Brain microvascular endothelial cell (primary cell): ENCODE measurements at places on chromosomes 6 and 20.

DNA sequence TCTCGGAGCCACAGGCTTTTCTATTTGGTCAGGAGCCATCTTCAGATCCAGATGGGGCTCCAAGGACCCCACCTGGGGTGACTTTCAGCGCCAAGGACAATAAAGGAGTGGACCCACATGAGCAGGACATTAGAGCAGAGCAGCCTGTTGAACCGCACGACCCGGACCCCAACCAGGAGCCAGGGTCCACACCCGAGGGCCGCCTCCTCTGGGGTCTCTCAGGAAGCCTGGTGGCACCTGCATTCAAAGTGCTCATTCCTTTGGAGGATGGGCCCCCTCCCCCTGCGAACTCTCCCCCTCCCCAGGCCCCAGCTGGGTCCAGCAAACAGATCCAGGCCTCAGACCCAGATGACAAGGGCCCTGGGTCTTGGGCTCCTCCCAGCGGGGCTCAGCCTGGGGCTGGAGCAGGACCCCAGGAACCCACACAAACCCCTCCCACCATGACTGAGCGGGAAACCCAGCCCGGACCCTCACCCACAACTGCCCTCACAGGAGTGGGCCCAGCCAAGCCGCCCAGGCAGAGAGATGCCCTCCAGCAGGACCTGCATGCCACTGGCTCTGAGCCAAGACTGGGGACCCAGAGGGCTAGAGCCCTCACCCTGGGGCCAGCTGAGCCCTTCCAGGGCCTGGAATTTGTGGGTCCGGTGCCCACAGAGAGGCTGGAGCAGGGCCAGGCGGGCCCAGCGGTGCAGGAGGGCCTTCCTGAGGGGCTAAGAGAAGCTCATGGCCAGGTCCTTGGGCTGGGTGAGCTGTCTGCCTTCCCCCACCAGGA is 23.9 kb downstream of the RAB44 start:
- no peak for DNase-seq

DNA sequence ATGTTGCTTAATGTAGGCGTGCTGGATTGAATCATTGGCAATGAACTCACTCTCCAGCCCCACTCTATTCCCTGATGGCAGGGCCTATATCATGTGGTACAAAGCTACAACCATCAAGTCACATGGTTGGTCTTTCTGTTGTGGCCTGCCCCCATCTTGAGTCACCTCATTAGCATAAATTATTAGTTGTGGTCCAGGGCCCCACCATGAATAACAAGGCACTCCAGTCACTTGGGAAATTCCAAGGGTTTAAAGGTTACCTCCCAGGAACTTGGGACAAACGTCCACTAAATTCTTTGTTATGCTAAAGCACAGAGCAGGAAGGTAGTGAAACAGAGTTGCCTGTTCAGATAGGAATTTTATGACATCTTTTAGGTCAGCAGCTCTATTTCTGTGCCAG is 193.7 kb downstream of the SLC35F1 start:
- DNase-seq: peak; percentile 9

- DNase-seq: peak; percentile 24
These were observed 269.1 kb downstream of the PHF3 start for GRCh38 chr6:63904650-63905248.

DNA sequence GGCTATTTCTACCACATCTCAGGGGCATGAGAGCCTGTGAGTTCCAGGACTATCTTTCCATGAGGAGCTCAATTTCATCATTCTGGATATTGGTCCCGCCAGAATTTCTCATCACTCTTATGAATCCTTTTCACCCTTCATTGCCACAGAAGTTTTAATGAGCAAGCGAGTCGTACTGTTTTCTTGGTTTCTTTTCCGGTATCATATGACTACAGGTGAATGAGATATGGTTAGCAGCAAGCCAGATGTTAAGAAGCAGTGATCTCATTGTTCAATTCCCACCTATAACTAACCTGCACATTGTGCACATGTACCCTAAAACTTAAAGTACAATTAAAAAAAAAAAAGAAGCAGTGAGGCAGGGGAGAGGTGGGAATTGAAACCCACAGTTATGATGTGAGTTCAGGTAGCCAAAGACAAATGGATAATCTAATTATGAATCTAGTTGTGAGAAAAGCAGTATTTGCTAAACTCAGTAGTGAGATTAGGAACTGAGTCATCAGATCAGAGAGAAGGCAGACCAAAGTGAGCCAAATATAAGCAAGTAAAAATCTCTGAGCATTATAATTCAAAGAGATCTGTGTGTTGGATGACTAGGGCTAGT is 78.0 kb upstream of the ELOVL5 start:
- DNase-seq: no peak

GRCh38 chr6:6746333-6746969 is 157.9 kb downstream of the LY86 start:
- DNase-seq: no peak

DNA sequence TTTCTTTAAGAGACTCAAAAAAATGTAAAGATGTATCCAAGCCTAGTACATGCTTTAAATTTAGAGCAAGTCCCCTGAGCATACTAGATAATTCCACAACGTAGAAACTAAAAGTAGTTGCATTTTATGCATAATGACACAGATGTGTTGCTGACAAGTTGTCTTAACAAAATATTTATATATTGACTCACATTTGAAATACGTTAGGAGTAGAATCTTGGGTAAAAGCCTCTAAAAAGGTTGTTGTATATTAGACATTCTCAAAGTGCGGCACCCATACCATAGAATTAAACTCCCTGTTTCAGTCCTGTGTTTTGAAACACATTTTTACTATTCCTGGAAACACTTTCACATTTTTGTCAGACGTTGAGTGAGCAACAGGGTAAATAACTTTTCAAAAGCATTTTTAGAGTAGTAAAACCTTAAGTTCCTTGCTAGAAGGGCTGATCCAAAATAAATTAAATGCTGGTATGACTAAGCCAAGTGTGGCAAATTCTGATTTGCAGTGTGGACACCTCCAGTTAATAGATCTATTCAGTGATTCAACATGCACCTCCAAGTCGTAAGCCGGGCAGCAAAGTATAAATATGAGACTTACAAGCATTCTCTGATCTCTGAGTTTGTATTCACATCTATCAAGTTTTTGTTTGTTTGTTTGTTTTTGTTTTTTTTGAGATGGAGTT is 97.5 kb downstream of the GMDS start:
- no peak for DNase-seq

DNA sequence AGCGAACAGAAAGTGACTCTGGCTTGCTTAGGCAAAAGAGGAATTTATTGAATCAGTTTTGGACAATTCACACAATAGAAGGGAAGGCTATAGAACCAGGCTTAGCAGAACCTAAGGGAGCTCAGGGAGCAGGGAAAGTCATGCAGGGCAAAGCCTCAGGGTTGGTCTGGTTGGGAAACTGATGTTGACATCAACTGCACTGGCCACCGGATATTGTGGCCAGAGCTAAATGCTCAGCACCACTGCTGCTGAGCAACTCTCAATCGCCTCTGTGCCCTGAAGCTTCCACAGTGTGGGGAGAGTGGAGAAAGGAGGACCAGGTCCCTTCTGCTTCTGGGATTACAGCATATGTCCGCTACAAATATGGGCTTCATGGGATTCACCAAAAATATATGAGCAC is 93.3 kb upstream of the GCM1 start:
- no peak for DNase-seq

DNA sequence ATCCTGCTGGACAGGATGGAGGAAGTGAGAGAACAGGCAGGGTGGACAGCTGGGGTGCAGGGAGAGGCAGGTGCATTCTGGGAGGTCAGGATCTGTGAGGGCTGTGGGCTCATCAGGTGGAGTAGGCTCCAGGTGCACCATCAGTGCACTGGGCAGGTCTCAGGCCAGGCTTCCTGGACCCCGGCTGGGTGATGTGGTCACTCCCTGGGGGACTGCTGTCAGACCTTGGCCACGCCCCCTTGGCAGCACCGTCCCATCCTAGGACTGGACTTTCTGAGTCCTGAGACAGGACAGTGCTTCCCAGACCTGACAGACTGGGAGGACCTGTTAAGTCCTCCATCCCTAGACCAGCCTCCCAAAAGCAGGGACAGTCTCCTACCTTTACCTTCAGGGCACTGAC is 626.7 kb upstream of the DEFB115 start:
- DNase-seq: no peak

GRCh38 chr6:25590986-25591385 is 61.0 kb upstream of the SCGN start:
- no peak for DNase-seq

DNA sequence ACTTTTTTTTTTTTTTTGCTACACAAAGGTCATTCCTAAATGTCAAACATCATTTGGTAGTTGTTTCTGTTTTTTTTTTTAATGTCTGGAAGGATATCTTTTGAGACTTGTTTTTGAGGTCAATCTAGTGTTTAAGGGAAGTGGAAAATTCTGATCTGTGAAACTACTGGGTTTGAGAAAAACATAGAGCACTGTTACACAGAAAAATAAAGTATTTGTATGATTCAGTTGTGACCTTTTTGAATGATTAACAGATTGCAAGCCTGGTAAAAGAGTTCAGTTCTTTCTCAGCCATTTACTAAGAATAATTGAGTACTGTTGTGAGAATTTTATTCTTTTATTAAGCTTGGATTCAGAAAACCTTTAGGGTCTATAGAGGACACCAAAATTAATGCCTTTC is 276.7 kb downstream of the ADGRB3 start:
- DNase-seq: no peak

- peak; percentile 61 for DNase-seq
These were observed 27.2 kb upstream of the EFHC1 start for GRCh38 chr6:52392944-52393343.

- no peak for DNase-seq
These were observed 220.5 kb upstream of the SLC35B3 start for GRCh38 chr6:8655670-8656454.

- DNase-seq: no peak
These were observed 498.5 kb upstream of the GJE1 start for GRCh38 chr6:141634269-141634668.

- no peak for DNase-seq
These were observed 10.0 kb upstream of the NKX2-2 start for GRCh38 chr20:21523895-21524294.

GRCh38 chr20:40895182-40895581 is 133.4 kb upstream of the TOP1 start:
- DNase-seq: no peak

DNA sequence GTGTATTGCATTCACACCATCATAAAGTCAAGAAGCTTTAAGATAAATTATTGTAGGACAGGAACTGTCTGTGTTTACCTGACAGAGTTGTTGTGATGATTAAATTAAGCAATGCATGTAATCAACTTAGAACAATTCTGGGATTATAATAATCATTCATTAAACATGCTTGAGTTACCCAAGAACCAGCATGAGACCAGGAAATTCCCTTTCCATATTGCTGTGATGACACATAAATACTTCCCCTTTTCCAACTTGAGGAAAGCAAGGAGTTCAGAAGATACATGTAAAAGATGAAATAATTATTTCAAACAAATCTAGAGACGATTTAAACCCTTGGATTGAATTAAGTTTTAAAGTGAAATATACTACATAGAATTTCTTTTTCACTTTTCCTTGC is 404.4 kb downstream of the GJA1 start:
- no peak for DNase-seq

- DNase-seq: peak; percentile 26
These were observed at the start of gene KCNK5 for GRCh38 chr6:39228992-39229767. KCNK5 (minus strand) TSS chr6:39229475; CDS start chr6:39229111, 364 bp downstream.

- DNase-seq: no peak
These were observed 47.4 kb downstream of the GPR63 start for GRCh38 chr6:96789871-96790270.

- no peak for DNase-seq
These were observed 655.7 kb downstream of the EPHA7 start for GRCh38 chr6:92763680-92764079.

DNA sequence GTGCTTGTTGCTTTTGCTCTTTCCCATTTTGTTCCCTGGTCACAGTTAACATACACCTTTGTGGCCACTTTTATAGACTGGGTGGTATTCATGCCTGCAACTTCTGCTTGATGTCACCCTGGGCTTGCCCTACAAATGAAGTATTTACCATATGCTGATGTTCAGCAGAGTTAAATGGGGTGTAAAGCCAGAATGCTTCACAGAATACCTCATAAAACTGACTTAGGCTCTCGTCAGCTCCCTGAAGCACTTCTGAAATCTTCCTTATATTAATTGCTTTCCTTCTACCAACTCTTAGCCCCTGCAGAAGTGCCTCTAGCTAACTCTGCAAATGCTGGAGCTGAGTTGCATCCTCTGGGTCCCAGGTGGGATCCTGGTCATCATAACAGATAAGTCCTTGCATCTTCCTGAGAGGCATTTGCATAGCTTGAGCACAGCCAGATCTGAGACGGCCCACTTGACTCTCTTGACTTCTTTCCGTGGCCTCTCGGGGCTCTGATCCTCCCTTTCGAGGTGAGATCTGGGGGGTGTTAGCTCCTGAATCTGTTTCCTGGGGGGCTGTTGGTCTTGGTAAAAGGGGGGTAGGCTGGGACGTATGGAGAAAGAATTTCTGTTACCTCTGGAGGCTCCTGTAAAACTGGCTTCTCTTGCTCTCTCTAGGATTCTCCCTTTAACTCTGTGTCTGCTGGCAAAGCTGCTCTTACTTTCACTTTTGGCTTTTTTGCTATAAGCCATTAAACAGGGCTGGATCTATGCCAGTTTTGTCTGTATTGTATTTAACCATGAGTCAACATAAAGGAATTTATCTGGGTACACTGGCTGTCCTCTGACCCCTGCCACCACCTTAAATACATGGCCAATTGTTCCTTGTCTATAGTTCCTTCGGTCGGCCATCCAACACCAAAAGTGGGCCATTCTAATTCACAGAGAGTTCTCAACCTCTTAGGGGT is 223.0 kb upstream of the SYNCRIP start:
- DNase-seq: peak; percentile 66

GRCh38 chr6:122381494-122382265 is 17.8 kb upstream of the HSF2 start:
- DNase-seq: peak; percentile 74

DNA sequence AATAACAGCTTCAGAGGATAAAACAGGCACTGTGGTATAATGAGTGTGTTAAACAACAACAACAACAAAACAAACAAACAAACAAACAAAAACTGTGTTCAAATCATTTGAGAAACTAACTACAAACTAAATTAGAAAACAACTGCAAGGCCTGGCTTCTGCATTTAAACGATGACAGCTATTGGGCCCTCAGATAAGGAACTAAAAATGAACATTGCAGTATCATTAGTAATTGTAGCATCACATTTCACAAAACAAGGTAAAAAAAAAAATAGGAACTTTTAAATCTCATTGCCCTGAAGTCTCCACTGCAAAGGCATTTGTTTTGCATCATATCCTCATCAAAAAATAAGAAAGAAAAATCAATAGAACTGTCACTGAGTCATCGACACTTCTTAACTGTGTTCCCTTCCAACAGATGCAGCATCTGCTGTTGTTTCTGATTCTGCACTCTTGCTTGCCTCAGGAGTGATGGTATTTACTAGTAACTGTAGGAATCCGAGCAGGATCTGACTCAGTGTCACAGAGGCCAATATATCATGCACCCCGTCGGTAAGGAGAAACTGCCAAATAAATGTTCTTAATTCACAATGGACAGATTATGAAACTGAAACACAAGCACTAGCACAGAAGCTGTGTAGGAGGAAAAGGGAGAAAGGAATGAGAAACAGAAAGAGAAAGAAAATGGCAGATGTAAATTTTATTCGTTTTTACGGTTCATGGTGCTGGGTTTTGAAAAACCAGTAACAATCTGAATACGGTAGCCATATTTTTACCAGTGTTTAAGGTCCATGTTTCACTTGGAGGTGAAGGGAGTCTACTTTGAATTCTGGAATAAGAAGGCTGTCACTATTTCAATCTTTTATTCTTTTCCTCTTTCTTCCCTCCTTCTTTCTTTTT is 365.7 kb upstream of the EPHA7 start:
- DNase-seq: peak; percentile 94
